Activated naive CD8-positive, alpha-beta T cell treated with anti-CD3 and anti-CD28 coated beads, Interleukin-2, amount 10 ng/mL, durations not matched to agents 7 days and 5 days (primary cell): ENCODE measurements at places on chromosomes 6 and 20.
A peak's percentile ranks its signal among the peaks of the same experiment; 100 is the strongest.

- no peak for DNase-seq
Observed at GRCh38 chr6:139364302-139364981, 10.0 kb downstream of the CITED2 start.

GRCh38 chr6:157034436-157035230 is 257.5 kb downstream of the ARID1B start:
- DNase-seq: no peak

DNA sequence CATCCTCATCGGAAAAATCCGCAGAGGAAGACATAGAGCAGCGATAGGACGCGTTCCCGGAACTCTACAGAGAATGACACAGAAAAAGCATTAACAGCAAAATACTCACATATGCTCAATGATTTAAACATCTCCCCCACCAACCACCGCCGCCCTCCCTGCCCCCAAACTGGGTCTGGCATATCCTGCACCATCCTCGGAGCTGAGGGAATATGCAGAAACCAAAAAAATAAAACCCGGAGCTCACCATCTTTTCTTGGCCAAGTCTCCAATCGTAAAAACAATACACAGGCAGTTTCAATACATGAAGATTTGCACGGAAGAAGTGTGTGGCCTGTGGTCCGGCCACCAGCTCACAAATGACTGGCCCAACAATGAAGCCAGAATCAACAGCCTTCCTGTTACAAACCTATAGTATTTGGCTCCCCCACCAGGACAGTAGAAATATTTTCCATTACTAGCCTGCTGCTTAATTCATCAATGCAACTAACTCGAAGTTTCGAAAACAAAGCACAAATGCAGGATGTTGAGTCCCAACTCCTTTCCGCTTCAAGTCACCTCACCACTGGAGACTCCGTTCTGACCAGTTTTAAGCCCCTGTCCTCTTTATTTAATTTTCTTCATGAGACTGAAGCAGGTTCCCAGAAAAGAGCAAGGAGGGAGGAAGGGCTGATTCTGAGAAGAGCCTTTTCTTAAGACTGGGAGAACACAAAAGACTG is 103.2 kb upstream of the BEND6 start:
- peak; percentile 48 for DNase-seq

GRCh38 chr6:39593646-39594045 is 131.6 kb downstream of the KIF6 start:
- DNase-seq: no peak

GRCh38 chr6:106270414-106270813 is 55.1 kb downstream of the ATG5 start:
- DNase-seq: no peak

- DNase-seq: no peak
Observed at GRCh38 chr6:34901930-34902329, 12.9 kb downstream of the ANKS1A start.

DNA sequence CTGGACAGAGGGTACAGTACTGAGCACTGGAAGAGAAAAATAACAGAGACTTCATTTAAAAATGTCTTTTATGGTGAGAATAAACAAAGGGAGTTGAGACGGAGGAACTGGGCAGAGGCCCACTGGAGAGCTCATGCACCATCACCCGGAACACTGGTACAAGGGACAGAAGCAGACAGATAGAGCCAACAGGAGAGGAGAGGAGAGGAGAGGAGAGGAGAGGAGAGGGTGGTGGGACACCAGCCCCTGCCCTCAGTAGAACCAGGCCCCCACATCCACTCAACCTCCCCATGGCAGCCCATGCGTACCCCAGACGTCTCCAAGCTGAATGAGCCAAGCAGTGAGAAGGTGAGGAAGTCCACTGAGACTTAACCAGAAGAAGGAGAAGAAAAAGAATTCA is 390.5 kb upstream of the CNR1 start:
- DNase-seq: no peak

- no peak for DNase-seq
Observed at GRCh38 chr6:55822815-55823214, 52.6 kb downstream of the BMP5 start.

- no peak for DNase-seq
Observed at GRCh38 chr6:127191716-127192115, 73.2 kb downstream of the RSPO3 start.
